ENCODE measurements at places on chromosomes 5 and 9.

- DNase-seq: peak; percentile 36
Observed at GRCh38 chr5:59592101-59592500, 301.4 kb downstream of the PDE4D start.

- DNase-seq: no peak
Observed at GRCh38 chr9:115152281-115152820, 34.4 kb upstream of the TNC start.

DNA sequence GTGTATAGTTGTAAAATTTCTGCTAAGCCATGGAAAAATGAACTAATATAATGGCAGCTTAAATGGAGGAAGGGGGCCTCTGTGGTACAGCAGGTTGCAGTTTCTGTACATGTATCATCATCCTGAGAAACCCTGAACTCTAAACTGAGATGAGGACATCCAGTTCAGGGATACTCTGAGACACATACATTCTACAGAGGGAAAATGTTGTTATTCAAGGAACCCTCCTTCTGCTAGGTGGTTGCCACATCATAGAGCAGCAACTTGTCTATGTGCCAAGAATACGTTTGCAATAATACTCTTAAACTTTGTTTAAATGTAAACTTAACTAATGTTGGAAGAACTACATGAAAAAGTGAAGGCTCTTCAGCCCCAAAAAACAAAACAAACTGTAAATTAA is 1310.8 kb upstream of the WWC1 start:
- no peak for DNase-seq

DNA sequence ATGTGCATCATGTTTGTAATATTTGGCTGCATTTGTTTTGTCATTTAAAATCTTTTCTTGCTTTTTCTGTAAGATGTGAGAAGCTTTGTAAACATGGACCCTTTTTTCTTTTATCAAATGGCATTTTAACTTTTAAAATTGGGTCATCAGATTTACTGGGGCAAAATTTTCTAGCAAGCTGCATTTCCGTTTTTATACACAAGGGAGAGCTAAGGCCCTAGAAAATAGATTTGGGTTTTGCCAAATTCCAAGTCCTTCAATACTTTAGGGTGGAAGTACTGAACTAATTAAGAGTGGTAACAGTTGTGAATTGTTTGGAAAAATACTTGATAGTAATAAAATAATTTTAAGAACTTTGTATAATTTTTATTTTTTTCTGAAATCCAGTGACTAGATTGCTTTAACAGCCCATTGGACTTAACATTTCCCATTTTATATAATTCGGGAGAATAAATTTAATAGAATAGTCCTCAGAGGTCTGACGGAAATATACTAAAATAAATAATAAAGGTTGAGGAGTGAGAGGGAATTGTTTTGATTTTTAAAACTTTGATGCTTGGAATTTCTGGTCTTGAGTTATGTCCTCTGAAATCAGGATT is 117.4 kb downstream of the SMARCA2 start:
- peak; percentile 72 for DNase-seq

DNA sequence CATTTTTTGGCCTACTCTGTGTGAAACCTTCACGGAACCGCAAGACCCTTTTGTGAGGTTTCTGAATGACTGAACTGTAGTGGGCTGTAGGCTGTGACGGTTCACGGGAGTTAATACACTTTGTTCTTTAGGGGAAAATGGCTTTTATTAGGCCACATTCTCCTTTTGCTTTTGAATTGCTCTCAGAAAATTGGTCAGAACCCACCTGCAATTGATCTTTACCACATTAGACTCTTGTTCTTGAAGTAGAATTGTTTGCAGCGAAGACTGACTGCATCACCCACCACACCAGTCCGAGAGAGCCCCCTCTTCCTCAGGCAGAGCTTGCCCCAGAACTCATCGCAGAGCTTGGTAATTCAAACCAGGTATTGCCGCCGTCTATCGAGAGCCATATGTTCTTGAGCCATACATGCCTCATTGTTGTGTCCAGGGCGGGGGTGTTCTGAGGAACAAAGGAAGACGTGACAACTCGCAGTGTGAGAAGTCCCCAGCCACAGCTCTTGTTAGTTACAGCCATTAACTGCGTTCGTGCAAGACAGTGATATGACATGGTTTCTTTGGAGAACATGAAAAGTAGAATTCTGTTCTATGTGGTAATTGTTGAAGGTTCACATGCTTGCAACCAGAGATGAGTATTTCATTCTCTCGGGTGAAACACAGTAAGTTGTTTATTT is 166.4 kb upstream of the OTULINL start:
- DNase-seq: no peak

- no peak for DNase-seq
Observed at GRCh38 chr9:12595400-12595799, 97.8 kb upstream of the TYRP1 start.

- no peak for DNase-seq
Observed at GRCh38 chr9:84382720-84383119, 42.2 kb upstream of the SLC28A3 start.

GRCh38 chr9:125694478-125694877 is 12.5 kb downstream of the MAPKAP1 start:
- DNase-seq: peak; percentile 58

- DNase-seq: peak; percentile 19
Observed at GRCh38 chr5:8184455-8185063, 315.6 kb downstream of the MTRR start.

DNA sequence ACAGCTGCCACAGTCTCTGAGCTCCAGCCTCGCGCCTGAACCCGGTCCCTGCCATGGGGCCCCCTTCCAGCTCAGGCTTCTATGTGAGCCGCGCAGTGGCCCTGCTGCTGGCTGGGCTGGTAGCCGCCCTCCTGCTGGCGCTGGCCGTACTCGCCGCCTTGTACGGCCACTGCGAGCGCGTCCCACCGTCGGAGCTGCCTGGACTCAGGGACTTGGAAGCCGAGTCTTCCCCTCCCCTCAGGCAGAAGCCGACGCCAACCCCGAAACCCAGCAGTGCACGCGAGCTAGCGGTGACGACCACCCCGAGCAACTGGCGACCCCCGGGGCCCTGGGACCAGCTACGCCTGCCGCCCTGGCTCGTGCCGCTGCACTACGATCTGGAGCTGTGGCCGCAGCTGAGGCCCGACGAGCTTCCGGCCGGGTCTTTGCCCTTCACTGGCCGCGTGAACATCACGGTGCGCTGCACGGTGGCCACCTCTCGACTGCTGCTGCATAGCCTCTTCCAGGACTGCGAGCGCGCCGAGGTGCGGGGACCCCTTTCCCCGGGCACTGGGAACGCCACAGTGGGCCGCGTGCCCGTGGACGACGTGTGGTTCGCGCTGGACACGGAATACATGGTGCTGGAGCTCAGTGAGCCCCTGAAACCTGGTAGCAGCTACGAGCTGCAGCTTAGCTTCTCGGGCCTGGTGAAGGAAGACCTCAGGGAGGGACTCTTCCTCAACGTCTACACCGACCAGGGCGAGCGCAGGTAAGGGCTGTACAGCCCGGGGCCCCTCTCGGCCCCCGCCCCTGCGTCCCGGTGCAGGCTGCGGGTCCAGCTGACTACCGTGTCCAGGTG is 509 bp downstream of the LVRN start:
- peak; percentile 35 for DNase-seq

GRCh38 chr5:13566871-13567339 is 377.6 kb downstream of the DNAH5 start:
- peak; percentile 9 for DNase-seq

GRCh38 chr5:134046801-134047686 is 42.3 kb upstream of the VDAC1 start:
- DNase-seq: no peak

- no peak for DNase-seq
Observed at GRCh38 chr5:173829826-173830225, 58.3 kb upstream of the CPEB4 start.

DNA sequence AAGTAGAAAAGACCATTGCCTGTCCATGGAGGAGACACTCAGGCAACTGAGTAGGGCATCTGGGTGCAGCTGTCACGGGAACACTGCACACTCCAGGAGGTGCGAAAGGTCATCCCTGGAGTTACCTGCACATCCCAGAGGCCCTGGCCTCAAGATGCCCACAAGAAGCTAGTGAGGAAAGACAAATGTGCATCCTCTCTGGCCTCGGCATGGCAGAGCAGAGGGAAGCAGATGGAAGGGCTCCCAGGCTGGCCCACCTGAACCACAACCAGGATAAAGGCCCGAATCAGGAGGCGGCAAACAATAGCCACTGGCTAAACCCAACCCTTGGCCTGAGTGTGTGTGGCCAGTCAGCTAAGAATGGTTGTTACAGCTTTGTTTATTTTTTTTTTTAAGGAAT is 231.7 kb downstream of the SYK start:
- no peak for DNase-seq

GRCh38 chr9:134365791-134366222 is 39.6 kb downstream of the RXRA start:
- peak; percentile 18 for DNase-seq

- DNase-seq: no peak
Observed at GRCh38 chr9:23820451-23821374, 5.3 kb downstream of the ELAVL2 start.

GRCh38 chr9:105024529-105024928 is 96.6 kb upstream of the ABCA1 start:
- DNase-seq: no peak

GRCh38 chr5:148491015-148491792 is 107.4 kb downstream of the FBXO38 start:
- no peak for DNase-seq

- peak; percentile 32 for DNase-seq
Observed at GRCh38 chr5:155103146-155103545, 89.6 kb downstream of the KIF4B start.

DNA sequence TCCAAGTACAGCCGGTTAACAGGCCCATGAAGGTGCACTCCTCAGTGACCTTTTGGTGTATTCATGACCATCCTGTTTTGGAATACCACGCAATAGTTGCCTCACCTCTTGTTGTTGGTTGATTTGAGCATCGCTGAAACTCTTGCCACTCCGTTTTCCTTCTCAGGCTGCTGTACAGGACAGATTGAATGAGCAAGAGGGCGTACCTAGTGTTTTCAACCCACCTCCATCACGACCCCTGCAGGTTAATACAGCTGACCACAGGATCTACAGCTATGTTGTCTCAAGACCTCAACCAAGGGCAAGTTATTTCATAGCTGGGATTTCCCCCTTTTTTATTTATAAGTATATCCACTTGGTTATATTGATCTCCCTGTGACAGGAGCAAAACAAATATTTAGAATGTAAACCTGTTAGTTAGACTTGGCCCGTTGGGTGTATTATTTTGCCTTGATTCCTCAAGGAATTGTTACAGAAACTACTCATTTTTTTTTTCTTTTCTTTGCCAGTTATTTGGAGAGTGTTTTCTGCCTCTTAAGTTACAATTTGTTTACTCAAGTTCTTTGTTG is 38.1 kb downstream of the FAF2 start:
- DNase-seq: no peak

DNA sequence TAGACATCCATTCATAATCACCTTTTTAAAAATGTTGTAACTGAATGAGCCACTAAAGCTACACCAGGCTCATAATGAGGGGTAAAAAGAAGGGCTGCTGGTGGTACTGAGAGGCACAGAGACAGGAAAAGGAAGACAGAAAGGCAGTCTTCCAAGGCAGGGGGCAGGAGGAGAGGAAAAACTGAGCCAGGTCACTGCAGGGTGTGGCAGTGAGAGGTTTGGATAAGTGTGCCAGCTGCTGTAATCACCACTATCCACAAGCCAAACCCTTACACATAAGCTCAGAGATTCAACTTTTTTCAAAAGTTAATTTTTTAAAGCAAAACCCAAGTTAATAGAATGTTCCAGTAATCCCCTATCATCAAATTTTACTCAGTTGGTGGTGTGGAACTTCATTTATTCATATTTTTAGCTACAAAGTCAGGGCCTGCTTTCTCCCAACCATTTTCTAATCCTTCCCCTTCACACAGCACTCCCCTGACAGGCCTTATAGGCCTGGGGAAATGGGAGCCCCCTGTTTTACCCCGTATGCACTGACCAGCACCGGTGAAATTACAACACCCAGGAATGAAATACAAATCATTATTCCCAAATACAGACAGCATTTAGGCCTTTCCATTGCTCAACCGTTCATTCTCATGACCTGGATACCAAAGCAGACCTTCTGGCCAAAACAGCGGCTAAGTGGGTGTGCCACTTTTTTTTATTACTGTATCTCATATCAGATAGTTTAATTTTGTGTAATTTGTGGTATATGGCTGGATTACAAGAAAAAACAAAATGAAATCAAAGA is 76.3 kb downstream of the EFNA5 start:
- no peak for DNase-seq

DNA sequence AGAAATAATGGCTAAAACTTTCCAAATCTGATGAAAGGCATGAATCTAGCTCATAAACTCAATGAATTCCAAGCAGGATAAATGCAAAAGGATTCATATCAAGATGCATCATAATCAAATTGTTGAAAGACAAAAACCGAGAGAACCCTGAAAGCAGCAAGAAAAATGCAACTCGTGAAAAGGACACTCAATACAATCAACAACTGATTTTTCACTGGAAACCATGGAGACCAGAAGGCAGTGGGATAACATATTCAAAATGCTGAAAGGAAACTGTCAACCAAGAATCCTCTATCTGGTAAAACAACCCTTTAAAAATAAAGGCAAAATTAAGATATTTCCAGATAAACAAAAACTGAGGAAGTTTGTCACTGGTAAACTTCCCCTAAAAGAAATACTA is 9.5 kb downstream of the FBXL17 start:
- no peak for DNase-seq

DNA sequence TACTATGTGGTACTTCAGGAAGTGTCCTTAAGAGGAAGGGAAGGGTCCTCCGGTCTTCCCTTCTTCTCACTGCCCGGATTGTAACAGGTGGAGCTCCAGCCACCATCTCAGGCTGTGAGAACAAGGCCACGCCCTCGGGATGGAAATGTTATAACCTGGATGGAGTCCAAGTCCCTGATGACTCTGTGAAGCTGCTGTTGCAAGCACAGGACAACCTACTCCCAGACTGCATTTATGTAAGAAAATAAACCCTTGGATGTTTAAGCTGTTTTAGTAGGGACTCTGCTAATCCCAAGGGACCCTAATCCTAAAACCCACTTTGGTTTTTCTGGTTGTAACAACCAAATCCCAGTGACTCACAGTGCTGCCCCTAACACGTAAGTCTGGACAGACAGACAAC is 221.6 kb downstream of the ACTL7B start:
- DNase-seq: peak; percentile 18

DNA sequence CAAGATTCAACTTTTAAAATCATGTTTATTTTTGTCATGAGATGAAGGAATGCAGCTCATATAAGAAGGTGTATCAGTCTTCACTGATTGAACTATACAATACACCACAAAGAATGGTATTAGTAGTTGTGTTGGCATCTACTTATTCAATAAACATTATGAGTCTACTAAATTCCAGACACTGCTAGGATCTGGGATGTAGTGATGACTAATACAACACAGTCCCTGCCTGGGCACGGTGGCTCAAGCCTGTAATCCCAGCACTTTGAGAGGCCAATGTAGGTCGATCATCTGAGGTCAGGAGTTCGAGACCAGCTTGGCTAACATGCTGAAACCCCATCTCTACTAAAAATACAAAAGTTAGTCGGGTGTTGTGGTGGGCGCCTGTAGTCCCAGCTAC is 171.4 kb upstream of the NFIB start:
- no peak for DNase-seq

Measured in fibroblast of pulmonary artery (primary cell).